Brain pericyte (primary cell): ENCODE measurements at places on chromosomes 2 and 18.

DNA sequence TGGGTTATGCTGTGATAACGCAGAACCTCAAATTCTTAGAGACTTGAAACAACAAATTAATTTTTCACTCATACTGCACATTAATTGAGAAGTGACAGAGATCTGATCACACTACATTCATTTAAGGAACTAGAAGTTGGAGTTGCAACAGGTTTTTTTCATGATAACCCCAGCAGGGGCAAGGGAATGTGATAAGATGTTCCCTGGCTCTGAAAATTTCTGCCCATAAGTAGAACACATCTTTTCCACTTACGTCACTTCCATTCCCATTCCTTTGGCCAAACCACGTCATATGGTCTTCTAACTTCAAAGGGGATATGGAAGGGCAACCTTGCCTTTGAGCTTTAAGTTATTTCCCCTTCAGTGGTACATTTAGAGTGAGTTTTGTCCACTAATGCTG is 29.7 kb upstream of the PSME4 start:
- DNase-seq: no peak

DNA sequence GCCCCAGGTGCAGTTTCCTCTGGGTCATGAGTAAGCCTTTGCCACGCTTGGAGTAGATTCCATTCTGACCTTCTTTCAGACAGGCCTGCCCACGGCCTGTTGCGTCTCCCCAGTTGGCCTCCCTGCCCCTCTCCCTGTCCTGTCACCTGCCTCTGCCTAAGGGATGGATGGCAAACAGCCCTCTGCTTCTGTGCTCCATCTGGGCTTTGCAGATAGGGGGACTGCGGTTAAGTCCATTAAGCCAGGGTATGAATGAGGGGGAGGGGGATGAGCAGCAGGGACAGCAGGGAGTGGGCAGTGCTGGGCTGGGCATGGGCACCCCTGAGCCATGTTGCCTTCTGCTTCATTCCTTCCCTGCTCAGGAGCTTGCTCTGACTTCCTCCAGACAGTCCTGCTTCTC is 37.6 kb upstream of the B3GNT7 start:
- no peak for DNase-seq

- DNase-seq: no peak
Observed at GRCh38 chr18:72868585-72869225, 918 bp upstream of the NETO1 start.

- no peak for DNase-seq
Observed at GRCh38 chr2:102436323-102436722, 13.4 kb downstream of the IL18RAP start.

GRCh38 chr2:217953531-217953932 is 49.3 kb downstream of the TNS1 start:
- no peak for DNase-seq
